ENCODE measurements at places on chromosomes 13 and 19.

- no peak for DNase-seq
Observed at GRCh38 chr13:30654430-30654829, 36.7 kb downstream of the USPL1 start.

GRCh38 chr19:9453953-9454352 is 18.6 kb upstream of the ZNF266 start:
- DNase-seq, result no peak

DNA sequence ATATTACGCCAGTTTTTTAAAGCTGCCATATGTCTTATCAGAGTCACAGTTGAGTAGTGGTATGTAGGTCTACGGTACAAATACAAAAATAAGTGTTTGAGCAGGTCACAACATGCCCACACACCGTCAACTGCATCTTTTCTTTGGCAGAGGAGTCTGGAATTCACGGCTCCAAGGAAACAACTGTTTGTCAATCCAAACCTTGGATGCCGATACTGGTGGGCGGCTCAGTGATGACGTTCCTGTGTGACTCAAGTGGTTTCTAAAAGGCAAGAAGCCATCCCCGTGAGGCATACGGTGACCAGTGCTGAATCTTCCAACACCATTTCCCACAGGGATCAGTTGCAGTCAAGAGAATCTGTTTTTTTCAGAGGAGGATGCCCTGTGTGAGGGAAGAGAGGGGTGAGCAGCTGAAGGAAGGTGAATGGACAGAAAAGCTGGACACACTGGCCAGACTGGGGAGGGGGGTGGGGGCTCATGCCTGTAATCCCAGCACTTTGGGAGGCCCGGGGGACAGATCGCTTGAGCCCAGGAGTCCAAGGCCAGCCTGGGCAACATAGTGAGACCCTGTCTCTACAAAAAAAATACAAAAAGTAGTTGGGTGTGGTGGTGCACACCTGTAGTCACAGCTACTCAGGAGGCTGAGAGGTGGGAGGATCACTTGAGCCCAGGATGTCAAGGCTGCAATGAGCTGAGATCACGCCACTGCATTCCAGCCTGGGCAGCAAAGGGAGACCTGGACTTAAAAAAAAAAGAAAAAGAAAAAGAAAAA is 22.8 kb upstream of the CEBPG start:
- DNase-seq, result peak; percentile 95

- DNase-seq, result no peak
Observed at GRCh38 chr13:99558570-99559180, 57.4 kb downstream of the TM9SF2 start.

DNA sequence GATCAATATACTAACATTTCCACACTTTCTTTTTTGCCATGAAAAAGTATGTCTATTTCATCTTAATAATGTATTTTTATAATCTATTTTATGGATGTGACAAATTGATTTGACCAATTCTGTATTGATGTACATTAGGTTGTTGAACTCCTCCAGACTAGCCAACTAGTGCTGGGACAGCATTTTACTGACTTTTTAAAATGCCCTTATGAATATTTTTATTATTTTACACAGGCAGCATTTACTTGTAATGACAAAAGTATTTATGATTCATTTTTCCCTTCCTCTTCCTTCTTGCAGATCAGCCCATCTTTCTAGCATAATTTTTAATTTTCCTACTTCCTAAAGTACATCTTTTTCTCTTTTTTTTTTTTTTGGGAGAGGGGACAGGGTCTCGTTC is 918 bp upstream of the FUZ start:
- no peak for DNase-seq

DNA sequence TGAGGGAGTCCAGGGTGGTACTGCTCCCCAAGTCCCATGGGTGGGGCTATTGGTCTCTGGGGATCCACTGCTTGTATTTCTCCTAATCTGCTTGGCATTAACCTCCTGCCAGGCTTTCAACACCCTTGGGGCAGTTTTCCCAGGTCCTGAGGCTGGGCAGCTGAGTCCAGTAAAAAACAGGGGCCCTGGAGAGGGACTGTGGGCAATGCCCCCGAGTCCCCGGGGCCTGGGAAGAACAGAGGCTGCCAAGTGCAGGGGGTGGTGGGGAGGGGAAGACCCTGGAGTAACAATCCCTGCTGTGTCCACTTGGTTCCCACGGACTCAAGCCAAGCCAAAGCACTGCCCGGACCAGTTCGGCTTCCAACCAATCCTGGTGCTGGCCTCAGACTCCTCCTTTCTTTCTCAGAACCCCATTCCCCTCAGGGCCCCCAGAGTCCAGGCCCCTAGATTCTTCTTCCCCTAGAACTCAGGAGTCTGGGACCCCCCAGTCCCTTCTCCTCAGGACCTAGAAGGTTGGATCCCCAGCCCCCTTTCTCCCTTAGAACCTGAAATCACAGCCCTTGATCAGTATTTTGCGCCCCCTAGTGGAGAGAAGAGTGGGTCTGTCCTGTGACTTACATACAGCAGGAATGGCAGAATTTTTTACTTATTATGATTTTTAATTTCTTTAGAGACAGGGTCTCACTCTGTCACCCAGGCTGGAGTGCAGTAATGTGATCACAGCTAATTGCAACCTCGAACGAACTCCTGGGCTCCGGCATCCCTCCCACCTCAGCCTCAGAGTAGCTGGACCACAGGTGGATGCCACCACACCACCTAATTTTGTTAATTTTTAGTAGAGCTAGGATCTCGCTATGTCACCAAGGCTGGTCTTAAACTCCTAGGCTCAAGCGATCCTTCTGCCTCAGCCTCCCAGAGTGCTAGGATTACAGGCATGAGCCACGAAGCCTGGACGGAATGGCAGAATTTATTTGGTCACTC is 3.7 kb upstream of the CLPTM1 start:
- peak; percentile 91 for DNase-seq

DNA sequence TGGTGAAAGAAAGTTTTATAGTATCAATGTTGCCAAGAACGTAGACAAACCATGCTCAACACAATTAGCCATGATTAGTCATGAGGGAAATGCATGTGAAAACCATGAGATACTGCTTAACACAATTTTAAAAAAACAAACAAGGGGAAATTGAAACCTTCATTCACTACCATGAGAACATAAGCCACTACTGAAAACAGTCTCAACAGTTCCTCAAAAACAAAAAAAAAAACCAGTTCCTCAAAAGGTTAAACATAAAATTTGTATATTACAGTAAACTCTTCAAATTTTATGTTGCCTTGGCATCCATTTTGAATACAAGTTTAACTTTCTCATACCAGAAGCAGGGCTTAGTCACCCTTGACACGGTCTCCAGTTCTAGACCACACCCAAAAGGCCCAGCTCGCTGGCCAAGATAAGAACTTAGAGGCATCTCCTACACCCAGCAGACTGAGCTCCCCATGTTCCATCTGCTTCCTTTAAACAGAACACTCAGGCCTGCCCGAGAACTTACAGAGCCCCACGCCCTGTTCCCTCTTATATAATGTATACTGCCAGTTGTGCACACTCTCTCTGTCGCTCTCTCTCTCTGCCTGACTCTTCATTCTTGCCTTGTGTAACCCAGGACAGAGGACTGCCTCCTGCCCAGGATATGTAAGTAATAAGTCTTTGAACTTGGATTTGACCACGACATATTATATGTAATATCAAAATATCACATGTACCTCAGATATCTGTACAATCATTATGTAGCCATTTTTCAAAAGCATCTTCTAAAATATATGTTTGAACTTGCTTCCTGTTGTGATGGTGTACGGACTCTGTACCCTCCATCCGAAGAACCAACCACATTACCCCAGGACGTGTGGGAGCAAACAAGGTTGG is 67.4 kb downstream of the STK24 start:
- peak; percentile 71 for DNase-seq

DNA sequence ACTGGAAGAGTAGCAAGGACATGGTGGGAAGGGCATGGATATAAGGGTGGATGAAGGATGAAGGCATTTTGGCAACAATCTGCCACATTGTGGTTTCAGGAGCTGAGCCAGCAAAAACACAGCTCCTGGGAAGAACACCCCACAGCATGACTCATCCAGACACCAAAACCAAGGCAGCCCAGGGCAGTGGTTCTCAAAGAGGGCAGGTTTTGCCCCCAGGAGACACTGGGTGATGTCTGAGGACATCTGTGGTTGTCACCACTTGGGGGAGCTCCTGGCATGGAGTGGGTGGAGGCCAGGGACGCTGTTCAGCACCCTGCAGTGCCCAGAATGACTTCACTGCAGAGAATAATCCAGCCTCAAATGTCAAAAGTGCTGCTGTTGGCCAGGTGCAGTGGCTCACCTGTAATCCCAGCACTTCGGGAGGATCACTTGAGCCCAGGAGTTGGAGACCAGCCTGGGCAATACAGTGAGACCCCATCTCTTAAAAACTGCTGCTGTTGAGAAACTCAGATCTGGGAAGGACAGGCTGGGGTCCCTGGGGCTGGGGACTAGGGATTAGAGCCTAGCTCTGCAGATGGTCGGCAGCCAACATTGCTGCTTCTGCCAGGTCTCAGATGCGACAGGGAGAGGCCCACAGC is 16.1 kb downstream of the ZFR2 start:
- DNase-seq, result no peak

GRCh38 chr19:41480336-41480735 is 37.4 kb downstream of the ERICH4 start:
- no peak for DNase-seq

- no peak for DNase-seq
Observed at GRCh38 chr13:95763601-95764000, 86.7 kb downstream of the DNAJC3 start.

- peak; percentile 97 for DNase-seq
Observed at GRCh38 chr13:44231786-44232516, 141.7 kb upstream of the SERP2 start.

DNA sequence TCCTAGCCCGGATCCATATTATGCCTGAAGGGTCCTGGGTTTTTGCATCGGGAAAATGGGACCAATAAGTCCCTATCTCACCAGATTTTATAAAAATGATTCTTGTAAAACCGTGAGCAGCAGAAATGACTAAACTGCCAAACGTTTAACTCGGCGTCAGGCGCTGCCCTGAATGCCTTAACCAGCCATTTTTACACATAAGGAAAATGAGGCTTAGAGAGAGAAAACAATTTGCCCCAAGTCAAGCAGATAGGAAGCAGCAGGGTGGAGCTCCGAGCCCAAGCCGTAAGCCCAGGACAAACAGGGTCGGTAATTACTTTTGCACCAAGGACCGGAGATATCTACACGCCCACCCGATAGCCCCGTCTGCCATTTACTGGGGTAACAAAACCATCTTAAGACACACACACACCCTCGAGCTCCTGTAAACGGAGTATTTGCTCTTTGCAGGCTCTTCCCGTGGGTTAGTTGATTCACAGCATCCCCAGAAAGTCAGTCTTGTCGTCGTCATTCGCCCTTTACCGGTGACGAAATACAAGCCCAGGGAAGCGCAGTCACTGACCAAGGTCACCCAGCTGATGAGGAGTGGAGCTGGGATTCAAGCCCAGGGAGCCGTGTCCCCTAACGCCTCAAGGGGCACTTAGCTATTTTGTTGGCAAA is 16.0 kb upstream of the MRI1 start:
- peak; percentile 44 for DNase-seq

DNA sequence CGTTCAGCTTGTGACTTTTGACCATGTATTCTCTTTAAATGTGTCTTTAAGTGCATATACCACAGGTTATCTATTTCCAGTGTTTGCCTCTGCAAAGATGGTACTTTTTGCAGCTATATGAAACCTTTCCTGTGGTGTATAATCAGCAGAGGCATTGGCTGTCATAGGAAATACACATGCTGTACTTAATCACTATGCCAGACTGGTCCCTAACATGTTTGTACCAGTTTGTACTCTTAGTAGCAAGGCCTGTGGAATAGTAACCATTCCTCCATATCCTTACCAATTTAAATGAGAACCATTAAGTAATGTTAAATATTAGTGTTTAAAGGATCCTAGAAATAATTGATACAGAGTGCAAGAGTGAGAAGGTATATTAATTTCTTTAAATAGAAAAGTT is 69.8 kb downstream of the CDK8 start:
- no peak for DNase-seq

DNA sequence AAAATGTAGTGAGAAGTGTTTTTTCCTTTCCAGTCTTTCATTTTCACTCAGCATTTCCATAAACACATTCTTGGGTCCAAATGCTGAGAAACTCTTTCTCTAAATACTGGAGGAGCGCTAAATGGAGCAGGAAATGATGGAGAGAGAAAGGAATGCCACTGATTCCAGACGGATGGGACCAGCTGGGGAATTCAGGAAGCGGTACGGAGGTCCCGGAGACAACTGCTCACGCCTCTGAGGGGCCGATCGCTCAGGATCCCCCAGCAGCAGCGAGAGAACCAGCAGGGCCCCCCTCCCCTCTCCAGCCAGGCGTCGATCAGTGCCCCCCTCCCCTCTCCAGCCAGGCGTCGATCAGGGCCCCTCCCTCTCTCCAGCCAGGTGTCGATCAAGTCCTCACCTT is 13.2 kb downstream of the RASA3 start:
- no peak for DNase-seq

- peak; percentile 42 for DNase-seq
Observed at GRCh38 chr19:19224852-19225494, 13.2 kb downstream of the NCAN start.

- DNase-seq, result no peak
Observed at GRCh38 chr13:63671296-63671695, 2255.6 kb upstream of the PCDH20 start.

GRCh38 chr13:46687810-46688209 is 109.2 kb downstream of the ESD start:
- peak; percentile 81 for DNase-seq

DNA sequence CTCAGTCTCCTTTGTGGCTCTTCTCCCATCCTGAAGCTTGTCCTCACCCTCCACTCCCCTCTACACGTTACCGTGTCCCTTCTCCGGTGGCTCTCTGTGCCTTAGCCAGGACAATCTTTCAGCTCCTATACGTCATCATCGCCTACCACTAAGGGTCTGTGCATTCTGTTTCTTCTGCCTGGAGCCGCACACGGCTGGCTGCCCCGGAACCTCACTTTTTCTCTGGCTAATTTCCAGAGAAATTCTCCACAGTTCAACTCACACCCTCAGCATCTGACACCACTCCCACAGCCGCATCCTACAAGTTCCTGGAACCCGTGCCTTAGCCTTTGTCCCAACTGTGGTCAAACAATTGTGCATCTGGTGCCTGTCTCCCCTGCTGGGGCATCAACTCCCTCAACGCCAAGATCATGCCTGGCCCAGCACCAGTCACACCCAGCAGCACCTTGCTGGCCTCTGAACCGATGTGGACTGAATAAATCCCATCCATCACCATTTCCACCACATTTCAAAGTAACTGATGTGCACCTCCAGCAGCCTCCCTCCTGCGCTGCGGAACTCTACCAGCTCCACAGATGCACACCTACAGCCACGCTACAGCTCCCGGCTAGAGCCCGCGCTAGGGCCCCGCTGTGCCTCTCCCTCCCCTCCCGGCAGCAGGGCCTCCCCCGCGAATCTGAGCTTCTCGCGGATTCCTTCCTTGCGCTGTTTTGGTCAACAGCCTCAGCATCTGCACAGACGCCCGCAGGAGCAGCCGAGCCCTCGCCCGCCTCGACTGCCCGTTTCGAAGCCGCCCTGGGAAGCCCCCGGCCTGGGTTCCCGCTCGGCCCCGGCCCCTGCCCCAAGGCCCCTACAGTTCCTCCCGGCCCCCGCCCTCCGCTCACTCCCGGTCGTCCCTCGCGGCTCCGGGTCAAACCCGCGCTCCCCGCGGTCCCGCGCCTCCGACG is 689 bp downstream of the DCUN1D2 start:
- peak; percentile 57 for DNase-seq

Measured in trophoblast cell (in vitro differentiated cells and primary cell).